CD4-positive, CD25-positive, alpha-beta regulatory T cell (primary cell): ENCODE measurements at places on chromosomes 2 and 18. TPM values are rescaled to one million over a fixed set of nuclear protein-coding genes. Genes with fewer than 3 reads are reported as not detected.

TBR1 gene
- not detected for polyA plus RNA-seq

- no peak for DNase-seq
Measured at GRCh38 chr2:202377207-202377761, 1.2 kb downstream of the BMPR2 start.

GRCh38 chr2:10530607-10531239, 82.6 kb upstream of the ODC1 start:
- no peak for DNase-seq

DNA sequence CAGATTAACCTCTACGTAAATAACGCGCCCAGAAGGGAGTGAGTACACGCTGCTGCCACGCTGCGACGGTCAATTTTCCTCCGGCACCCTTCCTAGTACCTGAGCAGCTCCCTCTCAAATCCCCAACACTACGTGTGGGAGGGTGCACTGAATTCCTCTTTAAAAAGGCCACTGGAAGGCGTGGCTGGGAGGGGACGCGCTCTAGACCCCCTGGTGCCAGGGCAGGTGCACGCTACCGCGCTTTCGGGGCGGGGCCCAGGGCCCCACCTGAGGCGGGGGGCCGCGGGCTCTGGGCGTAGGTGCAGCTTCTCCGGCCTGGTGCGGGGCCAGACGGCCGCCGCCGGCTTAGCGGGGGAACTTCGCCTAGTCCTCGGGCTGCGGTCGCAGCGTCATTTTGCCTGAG, 668 bp upstream of the ANKRD12 start:
- DNase-seq: no peak

DNA sequence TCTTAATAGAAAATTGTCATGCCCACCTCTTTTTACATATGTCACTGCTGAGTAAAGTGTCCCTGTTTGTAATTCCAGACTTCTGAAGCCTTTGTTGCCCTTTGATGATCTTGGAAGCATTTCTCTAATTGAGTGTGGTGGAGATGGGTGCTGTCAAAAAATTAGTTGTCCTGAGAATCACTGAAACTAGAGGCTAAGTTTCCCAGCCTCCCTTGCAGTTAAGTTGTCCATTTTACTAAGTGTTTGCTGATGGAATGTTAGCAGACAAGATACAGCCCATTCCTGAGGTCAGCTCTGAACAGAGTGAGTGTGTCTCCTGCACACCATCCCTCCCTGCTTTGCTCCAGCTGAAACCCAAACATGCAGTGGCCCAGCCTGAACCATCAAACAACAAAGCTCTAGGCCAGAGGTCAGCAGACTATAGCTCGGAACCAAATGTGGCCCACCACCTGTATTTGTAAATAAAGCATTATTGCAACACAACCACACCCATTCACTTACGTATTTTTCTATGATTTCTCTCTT, 28.1 kb upstream of the TMEM177 start:
- DNase-seq: no peak

DNA sequence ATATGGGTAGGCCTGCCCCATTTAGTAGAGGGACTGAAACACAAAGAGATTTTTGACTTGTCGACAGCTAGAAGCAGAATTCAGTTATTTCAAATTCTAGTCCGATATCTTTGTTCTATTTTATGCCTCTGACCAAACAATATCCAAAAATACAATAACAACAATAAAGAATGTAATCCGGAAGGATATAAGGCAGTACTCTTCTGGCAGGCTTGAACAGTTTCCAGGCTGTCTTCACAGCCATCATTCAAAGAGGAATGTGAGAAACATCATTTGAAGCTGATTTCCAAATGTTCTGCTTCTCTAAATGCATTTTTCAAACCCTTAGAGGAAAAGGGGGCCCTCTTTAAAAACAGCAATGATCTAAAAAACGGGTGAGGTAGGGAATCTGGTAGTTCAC, 36.7 kb upstream of the SPTBN1 start:
- DNase-seq: no peak
